ENCODE measurements at places on chromosomes 3 and 15.

GRCh38 chr3:132784502-132785025 lies 62.4 kb upstream of the NPHP3 start:
- no peak for DNase-seq

DNA sequence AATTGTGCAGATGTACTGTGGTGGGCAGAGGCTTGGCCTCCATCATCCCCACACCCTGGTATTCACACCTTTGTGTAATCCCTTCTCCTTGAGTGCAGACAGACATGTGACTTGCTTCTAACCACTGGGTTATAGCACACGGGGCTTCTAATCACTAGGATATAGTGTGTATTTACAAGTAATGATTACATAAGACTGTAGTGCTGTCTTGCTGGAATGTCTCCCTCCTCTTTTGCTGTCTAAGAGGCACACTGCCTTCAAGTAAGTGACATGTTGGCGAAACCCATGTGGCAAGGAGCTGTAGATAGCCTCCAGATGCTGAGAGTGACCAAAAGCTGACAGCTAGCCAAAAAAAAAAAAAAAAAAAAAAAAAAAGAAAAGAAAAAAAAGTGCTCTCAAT lies 542.7 kb upstream of the MDFIC2 start:
- no peak for DNase-seq

- DNase-seq, result no peak
Observed at GRCh38 chr3:197828-198491, 1.4 kb downstream of the CHL1 start.

- DNase-seq, result no peak
Observed at GRCh38 chr15:69502470-69503045, 49.9 kb downstream of the RPLP1 start.

DNA sequence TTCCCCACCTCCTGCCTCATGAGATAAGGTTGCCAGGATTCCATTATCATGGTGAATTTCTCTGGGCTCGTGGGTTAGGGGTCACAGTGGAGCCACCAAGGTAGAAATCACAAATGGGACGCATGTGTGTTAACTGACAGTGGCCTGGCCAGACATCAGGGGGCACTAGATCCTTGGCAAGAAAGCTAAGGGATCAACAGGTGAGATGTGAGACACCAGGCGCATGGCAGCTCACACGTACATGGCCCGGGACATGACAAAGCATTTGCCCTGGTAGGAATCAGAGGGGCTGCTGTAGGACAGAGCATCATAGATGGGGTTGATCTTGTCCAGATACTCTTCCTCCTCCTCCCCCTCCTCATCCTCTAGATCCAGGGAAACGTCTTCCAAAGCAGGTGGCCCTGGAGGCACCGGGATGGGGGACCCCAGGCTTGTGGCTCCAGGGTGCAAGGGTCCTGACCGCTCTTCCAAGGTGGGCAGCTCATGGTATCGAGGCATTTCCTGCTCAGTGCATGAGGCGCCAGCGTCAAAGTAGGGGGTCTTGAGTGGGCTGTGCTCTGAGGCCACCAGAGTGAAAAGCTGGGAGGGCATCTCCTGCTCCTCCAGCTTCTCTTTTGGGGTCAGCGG lies 24.6 kb downstream of the ZBED2 start:
- DNase-seq, result no peak

DNA sequence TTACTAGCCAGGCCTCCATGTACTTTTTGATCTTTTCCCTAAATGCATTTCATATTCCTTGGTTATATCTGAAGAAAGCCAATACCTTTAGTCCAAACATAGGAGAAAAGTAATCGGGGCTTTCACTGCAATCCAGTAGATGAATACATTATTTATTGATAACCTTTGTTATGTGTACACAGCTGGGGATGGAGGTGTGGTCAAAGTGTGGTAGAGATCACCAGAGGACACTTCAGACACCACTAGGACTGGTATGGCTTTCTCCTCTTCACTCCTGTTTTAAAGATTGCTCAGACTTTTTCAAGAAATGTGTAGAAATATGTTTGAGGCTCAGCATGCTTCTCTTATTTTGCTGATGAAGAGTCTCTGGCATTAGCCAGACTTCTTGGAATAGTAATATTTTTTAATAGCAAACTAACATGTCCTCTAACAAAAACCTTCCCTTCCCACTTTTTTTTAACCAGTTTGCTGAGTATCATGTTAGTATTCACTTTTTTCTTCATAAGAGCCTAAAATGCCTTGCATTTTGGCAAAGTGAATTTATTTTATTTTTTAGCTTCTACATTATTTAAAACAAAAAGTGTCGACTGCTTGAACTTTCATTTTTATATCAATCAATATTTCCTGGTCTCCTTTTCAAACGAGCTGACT lies 65.6 kb upstream of the MBNL1 start:
- no peak for DNase-seq

- no peak for DNase-seq
Observed at GRCh38 chr15:54960266-54960665, 236.5 kb downstream of the RSL24D1 start.

- no peak for DNase-seq
Observed at GRCh38 chr3:138775254-138775595, 59.5 kb downstream of the PIK3CB start.

- DNase-seq, result no peak
Observed at GRCh38 chr3:159451067-159451466, 537.6 kb upstream of the IL12A start.

DNA sequence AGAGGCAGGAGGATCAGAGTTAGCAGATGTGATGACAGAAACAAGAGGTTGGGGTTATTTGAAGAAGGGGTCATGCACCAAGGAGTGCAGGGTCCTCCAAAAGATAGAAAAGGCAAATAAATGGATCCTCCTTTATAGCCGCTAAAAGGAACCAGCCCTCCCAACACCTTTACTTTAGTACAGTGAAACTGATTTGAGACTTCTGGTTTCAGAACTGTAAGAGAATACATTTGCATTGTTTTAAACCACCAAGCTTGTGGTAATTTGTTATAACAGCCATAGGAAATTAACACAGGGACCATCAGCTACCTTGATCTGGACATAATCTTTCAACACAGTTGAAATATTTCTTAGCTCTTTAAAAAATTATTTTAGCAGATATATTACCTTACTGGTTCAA lies 166.6 kb downstream of the TIGIT start:
- DNase-seq, result no peak

GRCh38 chr15:70499791-70500190 lies 263.6 kb downstream of the UACA start:
- DNase-seq, result no peak

GRCh38 chr3:140917772-140918171 lies 23.9 kb upstream of the SLC25A36 start:
- DNase-seq, result no peak

All from naive thymus-derived CD8-positive, alpha-beta T cell (primary cell).